ENCODE measurements at places on chromosomes 16 and 17.

- DNase-seq = no peak
Observed at GRCh38 chr16:84341528-84342295, 26.6 kb upstream of the ATP2C2 start.

DNA sequence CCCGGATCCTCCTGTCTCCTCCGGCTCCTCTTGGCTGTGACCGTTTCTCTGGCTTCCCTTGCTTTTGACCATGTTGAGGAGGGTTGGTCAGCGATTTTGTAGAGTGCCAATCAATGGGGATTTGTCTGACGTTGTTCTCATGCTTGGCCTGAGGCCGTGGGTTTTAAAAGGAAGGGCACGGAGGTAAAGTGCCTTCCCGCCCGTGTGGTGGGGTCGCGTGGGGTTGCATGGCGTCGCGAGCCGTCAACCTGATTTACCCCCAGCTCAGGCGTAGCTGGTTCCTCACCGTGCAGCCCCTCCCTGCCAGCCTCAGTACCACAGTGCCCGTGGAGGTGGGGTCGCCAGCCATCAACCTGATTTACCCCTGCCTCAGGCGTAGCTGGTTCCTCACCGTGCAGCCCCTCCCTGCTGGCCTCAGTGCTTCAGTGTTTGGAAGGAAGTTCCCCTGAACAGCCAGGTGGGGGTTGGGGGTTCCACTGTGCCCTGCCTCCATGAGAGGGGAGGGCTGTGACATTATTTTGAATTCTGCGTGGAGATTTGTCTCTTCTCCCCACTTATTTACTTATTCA, 5.0 kb downstream of the TPSAB1 start:
- DNase-seq = no peak

GRCh38 chr16:50002190-50002589, 22.8 kb upstream of the CNEP1R1 start:
- DNase-seq = no peak

GRCh38 chr16:20402651-20403050, 1.9 kb downstream of the PDILT start:
- DNase-seq = no peak

- no peak for DNase-seq
Observed at GRCh38 chr16:13110124-13110796, 208.9 kb downstream of the SHISA9 start.

GRCh38 chr16:52535076-52535475, 11.9 kb downstream of the TOX3 start:
- DNase-seq = no peak

DNA sequence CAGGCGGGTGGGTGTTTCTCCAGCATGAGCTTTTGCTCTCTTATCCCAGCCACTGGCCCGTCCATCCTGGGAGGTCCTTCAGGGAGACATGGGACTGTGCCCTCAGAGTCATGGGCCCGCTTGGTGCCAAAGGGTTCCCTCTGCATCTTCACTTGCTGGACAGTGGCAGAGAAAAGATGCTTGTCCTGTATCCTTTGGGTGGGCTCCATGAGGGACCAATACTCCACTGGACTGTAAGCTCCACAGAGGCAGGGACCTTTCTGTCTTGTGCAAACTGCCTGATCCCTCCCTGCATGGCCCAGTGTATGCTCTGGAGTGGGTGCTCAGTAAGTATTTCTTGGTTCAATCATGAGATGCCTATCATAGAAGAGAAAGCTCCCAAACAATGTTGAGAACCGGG, 184.8 kb upstream of the WSCD1 start:
- DNase-seq = no peak
